Omental fat pad (tissue), 4 donors: ENCODE measurements at places on chromosomes 4 and X.

- DNase-seq, result no peak
These were observed 328.5 kb upstream of the GALNTL6 start for GRCh38 chr4:171484681-171485080.

- DNase-seq, result no peak
These were observed 856 bp downstream of the SLC9B1 start for GRCh38 chr4:103018391-103019307.

GRCh38 chrX:39869846-39870601 is 227.7 kb downstream of the BCOR start:
- DNase-seq, result no peak

DNA sequence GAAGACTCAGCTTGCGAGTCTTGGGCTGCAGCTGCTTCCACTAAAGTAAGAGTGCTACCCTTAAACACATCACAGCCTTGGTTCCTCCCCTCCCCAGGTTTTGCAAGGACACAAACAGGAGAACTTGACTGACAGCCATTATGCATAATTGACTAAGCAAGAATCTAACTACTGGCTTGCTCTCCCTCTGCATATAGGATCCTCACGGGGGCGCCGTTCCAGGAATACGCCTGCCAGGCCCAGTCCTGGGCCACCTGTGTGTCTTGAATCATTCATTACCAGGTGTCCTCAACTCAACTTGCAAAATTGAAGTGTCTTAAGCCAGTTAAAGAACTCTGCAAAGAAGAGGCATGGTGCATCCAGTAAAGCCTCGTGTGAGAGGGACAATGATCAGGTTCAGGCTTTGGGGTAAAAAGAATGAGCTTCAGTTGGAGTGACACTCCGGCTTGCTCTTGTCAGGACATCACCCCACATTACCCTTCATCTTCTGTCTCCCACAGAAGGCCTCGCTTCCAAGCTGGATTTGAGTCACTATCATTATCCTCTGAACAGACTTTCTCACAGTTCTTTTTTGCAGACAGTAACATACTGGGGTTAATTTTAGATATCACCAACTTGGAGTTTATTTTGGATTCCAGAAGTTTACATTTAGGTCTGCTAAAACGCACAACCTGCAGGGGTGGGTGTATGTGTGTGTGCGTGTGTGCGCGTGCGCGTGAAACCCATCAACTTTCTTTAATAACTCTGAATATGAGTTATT is 273.5 kb upstream of the HS3ST1 start:
- DNase-seq, result no peak

- no peak for DNase-seq
These were observed 529 bp downstream of the DHRSX start for GRCh38 chrX:2500091-2500802.

GRCh38 chrX:64427281-64427680 is 32.0 kb upstream of the MTMR8 start:
- DNase-seq, result no peak

DNA sequence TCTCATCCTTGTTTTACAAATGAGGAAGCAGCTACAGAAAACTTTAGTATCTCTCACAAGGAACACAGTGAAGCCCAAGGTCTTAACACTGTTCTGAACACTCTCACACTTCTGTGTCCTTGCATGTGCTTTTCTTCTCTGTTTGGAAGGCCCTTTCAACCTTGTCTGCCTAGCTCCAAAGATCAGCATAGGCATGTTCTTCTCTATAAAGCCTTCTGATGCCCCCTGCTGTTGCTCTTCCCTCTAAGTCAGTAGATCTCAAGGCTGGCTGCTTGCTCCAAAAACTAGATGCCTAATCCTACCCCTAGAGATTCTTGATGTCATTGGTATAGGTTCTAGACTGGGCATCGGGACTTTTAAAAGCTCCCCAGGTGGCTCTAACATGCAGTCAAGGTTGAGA is 5.9 kb downstream of the APOO start:
- DNase-seq, result no peak

DNA sequence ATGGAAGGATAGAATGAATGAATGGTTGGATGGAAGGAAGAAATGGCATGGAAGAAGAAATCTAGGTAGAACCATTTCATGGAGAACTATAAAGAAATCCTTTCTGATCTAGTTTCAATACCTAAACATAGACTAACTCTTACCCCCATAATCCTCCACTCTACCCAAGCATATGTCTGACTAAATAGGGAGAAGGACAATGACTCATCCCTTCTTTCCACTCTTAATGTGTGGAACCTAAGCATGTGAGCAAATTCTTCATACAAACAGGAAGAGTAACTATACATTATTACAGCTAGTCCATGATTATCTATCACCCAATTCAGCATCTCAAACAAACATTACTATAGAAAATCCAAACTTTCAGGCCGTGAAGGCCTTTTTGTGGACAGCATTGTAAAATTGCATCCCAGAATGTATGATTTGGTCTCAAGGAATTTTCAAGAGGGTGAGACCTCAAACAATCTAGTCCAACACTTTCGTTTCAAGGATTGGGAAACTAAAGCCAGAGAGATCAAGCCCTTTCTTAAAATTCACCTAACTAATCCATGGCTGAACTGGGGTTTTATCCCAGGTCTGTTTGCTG is 11.2 kb downstream of the C1QTNF7 start:
- DNase-seq, result no peak

- no peak for DNase-seq
These were observed 89.2 kb upstream of the EFHC2 start for GRCh38 chrX:44432641-44433040.

DNA sequence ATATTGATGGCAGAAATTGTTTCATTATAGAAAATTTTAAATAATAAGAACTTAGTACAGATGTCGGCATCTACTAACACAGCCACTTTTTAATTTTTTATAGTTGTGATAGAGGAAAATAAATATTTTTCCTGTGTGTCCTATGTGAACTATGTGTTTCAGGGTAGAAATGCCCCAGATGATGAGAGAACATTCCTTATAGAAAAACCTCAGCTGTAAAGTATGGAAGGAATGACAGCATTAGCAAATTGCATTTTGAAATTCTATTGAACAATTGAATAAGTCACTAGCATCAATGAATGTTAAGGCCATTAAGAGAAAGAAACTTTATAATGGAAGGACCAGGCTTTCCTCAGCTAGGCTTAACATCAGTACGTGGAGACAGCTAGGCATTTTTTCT is 149.2 kb downstream of the CFAP299 start:
- no peak for DNase-seq

DNA sequence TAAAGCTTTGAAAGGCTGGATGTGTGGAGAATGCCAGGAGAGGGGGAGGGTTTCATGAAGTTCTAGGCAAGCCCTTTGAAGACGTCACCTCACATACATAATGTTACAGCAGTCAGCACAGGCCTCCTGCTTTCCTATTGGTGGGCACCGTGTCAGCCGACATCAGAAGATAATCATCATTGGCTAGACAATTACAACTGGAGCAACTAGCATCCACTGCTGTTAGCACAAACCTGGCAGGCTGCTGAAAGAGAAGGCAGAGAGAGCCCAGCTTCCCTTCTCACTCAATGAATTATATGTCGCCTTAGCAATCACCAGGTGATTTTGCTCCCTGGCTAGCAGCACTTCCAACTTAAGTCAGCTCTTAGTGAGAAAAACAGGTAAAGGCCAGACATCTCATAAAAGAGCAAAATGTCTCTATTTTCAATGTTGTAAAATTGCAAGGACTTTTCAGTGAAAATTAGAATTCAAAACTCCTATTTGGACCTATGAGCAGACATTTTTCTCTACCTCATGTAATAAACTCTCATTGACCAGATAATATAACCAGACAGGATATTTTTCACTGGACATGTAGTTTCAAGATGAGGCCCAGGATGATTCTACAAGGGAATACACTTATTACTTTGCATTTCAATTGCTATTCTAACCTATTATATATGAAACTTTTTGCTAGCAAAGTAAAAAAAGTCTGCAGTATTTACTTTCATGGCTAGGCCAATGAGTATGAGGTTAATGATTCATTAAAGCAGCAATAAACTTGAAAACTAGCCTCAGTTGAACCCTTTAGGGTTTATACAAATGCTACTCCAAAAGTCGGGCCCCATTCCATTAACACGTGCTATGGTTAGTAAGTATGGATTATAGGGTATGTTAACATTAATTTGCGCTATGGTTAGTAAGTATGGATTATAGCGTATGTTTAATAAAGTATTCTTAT is 4.3 kb downstream of the ELOVL6 start:
- DNase-seq, result no peak

DNA sequence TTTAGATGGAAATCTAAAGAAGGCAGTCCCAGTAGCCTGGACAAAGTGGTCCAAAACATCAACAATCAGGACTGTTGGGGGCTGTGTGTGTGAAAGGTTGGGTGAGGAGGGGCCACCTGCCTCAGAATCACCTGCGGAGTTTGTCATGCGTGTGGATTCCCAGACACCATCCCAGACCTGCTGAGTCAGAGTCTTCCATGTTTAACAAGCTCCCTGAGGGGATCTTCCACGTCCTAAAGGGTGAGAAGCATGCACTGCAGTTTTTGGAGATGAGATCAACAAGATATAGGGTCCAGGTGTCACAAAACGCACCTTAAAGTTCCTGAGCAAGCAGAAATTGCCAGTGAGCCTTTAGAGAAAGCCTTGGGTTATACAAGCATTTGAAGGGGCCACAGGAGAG is 207.0 kb upstream of the FAM9B start:
- no peak for DNase-seq

GRCh38 chr4:180811556-180811955 is 1431.6 kb upstream of the TENM3 start:
- no peak for DNase-seq
